H7 (cell line): ENCODE measurements at places on chromosomes 6 and 20.

DNA sequence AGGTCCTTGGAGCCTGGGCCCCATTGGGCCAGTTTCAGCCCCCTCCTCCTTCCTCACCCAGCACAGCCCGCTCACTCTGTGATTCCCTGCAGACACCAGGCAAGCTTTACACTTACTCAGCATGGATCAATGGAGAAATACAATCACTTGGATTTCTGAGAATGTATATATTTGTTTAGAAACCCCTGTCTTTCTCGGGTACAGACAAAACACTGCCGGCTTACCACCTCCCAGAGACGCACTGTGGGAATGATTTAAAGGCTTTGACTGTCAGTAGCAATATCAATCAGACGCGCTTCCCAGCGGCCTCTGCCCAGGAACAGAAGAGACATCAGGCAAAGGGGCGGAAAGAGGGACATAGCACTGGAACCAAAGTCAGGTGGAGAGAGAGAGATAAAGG is 186.5 kb downstream of the MAFB start:
- DNase-seq = no peak

DNA sequence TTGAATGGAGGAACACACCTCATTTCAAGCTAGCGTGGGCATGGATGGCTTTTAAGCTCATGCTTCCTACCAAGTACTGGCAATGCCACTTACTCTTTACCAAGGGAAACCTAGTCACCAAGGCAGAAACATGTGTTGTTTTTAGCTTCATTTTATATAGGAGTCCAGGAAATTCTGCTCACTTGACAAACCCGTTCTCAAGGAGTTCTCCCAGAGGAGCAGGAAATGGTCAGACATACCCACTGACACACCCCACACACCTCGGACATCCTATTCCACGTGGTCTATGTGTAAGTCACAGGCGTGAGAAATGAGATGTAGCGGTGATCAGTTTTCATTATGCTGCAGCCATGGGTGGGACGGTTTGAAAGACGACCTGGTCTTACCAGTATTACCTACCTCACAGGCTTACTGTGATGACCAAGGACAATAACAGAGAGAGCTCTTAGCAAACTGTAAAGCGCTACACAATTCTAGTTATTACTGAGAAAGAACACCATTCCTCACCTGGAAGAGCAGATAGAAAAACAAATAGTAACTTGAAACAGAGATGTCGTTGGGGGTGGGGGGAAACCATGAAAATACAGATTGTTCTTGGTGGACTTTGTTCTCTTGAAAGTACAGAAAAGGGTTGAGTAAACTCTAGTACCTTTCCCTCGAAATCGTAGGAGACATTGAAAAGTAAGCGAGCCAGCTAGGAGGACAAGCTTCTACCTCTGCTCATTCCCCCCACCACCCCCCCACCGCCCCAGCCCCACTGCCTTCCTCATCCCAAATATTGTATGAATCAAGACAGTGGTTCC is 1.7 kb downstream of the CNKSR3 start:
- no peak for DNase-seq

DNA sequence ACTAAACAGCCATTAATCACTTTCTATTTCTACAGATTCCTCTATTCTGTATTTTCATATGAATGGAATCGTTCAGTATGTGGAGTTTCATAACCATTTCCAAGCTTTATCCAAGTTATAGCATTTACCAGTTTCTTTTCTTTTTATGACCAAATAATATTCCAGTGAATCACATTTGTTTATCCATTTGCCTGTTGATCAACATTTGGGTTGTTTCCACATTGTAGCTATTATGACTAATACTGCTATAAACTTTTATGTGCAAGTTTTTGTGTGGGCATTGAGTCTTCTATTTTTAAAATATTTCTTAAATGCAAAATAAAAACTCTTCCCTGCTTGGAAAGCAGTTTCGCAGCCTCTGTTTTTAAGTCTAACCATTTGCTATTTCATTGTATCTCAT is 336.4 kb upstream of the OPRM1 start:
- no peak for DNase-seq

DNA sequence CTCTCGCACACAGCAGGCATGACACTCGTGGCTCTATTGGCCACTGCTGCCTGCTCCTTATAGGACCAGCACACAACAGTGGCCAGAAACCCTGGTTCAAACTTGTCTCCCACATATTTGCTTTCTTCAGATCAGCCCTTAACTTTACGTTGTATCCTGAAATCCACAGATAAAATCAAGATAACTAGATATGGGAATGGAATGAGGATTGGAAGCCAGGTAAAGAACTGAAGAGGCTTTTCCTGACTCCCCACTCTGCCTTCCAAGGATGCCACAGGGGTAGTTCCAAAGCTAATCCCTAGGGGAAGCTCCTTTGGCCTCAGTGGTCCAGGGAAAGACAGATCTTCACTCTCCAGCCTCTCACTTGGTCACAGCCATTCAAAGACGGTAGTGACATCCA is 86.5 kb downstream of the INSM1 start:
- DNase-seq = no peak

DNA sequence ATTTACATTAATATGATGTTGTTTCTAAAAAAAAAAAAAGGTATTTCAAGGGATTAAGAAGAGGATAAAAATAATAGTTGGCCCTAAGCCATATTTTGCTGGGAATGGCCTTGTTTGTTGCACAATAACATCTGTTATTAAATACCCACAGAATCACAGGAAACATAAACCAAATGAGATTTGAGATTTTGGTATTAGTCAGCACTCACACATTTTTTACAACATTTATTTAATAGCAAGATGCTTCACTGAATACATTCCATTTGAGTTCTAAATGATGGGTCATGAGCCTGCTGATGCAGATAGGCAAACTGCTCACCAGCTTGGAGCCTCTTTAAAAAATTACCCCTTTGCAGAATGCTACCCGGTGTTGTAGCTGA is 92.9 kb upstream of the ENPP5 start:
- no peak for DNase-seq

DNA sequence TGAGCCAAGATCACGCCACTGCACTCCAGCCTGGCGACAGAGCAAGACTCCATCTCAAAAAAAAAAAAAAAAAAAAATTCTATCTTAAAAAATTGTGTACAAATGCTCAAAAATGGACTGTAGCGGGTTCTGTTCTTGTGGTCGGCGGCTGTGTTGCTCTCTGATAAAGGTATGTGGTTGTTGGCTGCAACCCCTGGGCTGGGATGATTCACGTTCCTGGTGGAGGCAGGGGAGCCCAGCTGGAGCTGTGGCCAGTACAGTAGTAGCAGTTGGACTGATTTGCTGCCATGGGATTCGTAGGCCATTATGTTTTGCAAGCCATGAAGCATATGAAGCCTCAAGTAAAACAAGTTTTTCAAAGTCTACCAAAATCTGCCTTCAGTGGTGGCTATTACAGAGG is 22.3 kb downstream of the MDN1 start:
- DNase-seq = no peak

DNA sequence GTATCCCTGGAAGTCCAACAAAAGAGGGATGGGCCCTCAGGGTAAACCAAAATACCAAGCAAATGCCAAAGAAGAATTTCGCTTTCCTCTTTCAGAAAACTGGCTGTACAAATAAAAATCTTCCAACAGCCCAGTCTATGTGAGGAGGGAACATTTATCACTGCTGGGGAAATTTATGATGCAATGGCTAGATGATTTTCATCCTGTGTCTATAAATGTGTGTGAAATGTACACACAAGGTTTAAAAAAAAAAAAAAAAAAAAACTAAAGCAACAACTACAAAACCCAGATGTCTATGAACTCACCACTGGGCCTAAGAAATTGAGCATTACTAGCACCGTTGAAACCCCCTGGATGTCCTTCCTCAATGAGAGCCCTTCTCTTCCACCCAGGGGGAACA is 68.7 kb upstream of the SLC4A11 start:
- no peak for DNase-seq

GRCh38 chr6:168597471-168597875 is 156.5 kb downstream of the SMOC2 start:
- DNase-seq = no peak

- DNase-seq = peak; percentile 81
These were observed 40.8 kb upstream of the ZNFX1 start for GRCh38 chr20:49318430-49319207.

GRCh38 chr6:159065091-159065490 is 20.3 kb upstream of the TAGAP start:
- no peak for DNase-seq

- no peak for DNase-seq
These were observed 69.0 kb upstream of the CCN2 start for GRCh38 chr6:132020138-132020581.

DNA sequence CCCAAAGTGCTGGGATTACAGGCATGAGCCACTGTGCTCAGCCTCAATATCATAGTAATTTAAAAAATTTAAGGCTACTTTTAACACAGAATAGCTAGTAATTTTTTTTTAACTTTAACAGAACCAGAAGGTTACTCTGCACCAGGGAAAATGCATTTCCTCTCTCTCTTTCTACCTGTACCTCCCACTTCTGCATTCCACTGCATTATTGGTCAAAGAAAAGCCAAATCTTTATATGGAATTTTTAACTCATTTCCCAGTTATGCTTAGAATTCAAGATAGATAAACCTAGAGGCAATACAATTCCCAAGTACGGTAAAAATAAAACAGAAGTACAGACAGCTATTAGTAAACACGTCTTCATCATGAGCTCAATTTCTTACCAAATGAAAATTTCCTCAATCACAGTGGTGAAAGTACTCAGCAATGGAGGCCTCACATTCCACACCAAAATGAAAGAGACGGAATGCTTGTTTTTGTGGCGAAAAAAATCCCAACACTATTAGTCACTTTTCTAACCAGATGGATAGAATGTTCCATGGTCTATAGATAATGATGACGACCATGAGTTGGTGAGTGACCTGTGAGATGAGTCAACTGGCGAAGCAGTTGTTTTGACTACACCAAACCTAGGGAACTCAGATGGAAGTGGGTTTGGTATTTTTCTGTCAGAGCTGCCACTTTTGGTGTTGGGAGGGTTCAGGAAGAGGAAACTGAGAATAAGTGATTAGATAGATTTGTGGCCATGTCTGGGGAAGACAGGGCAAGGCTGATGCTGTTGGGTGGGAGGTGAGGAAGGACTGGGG is 104.7 kb upstream of the SGK1 start:
- DNase-seq = no peak

- no peak for DNase-seq
These were observed 41.0 kb upstream of the SMIM8 start for GRCh38 chr6:87281426-87281825.

- no peak for DNase-seq
These were observed 23.3 kb downstream of the EDN3 start for GRCh38 chr20:59323731-59324130.

DNA sequence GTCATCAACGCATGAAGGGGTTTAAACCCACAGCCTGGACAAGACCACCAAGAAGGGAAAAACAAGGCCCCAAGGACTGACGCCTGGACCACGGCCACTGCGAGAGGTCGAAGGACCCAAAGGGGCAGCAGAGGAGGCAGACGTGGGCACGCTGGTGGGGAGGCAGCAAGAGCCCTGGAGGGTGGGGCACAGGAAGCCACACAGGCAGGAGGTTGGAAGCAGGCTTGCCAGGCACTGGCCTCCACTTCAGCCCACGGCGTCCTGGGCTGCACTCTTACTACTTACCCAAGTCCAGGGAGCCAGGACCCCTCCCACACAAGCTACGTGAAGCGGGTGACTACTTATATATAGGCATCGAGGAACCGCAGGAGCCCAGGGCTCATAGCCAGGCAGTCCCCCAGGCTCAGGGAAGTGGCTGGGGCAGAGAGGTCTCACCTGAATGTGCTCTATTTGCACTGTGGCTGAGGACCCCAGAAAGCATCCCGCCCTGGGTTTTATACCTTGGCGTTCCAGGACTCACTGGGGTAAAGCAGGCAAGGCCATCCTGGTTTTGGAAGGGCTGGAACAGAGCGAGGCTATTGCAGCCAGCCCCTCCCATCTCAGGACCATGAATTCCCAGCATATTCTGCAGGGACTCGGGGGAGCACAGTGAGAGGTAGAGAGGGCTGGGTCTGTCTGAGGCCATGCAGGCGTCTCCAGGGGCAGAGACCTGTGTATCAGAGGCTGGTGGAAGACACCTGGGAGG is 113.8 kb upstream of the AFDN start:
- DNase-seq = peak; percentile 71
